ENCODE measurements at places on chromosomes 4 and X.

GRCh38 chr4:26489101-26489985 is 941 bp downstream of the CCKAR start:
- DNase-seq = no peak

GRCh38 chr4:147736458-147736857 is 4.6 kb downstream of the ARHGAP10 start:
- DNase-seq = no peak

- no peak for DNase-seq
Observed at GRCh38 chr4:95949136-95949765, 109.4 kb downstream of the PDHA2 start.

DNA sequence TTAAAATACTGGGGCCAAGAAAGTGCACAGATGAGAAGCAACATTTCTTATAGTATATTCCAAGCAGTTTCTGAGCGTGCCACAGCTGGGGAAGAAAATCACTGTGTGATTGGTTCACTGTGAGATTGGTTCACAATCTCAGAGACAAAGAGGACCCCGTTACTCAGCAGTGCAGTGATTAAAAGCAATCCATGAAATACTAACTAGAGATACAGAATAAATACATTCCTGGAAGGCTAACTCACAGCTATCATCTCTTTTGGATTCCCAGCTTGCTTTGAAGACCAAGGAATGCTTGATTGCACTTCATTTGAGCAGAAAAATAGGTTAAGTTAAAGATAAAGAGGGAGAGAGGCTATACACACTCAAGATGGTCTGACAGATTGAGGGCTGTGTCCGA is 132.1 kb upstream of the RAPGEF2 start:
- no peak for DNase-seq

- no peak for DNase-seq
Observed at GRCh38 chrX:45623266-45623665, 422.6 kb upstream of the DIPK2B start.

Data from bone marrow (tissue), 2 donors.